ENCODE measurements at places on chromosomes 7 and 10. TPM values are rescaled to one million over a fixed set of nuclear protein-coding genes. Genes with fewer than 3 reads are reported as not detected.
A peak's percentile ranks its signal among the peaks of the same experiment; 100 is the strongest.

VIPR2 gene
- total RNA-seq, result 17.5 TPM

FOXP2 gene
- 2.1 TPM for total RNA-seq

ZNF804B gene
- not detected for total RNA-seq

ELOVL3 gene
- not detected for total RNA-seq

TUBAL3 gene
- total RNA-seq, result 0.36 TPM

THSD7A gene
- total RNA-seq, result 1.6 TPM

TMEM178B gene
- total RNA-seq, result 35.9 TPM

HOXA13 gene
- total RNA-seq, result not detected

GRCh38 chr7:105493923-105494315 lies 28.2 kb downstream of the PUS7 start:
- no peak for DNase-seq
- H3K4me3 ChIP-seq, result no peak overlapping the region
- no peak overlapping the region for H3K27ac ChIP-seq

- H3K27ac ChIP-seq, result no peak overlapping the region
- no peaks in the 10 kb centered on the region for H3K4me1 ChIP-seq
- H3K36me3 ChIP-seq, result no peaks in the 10 kb centered on the region
- no peak for DNase-seq
- no peak overlapping the region for H3K4me3 ChIP-seq
- no peaks in the 10 kb centered on the region for H3K27me3 ChIP-seq
These were observed 650.8 kb upstream of the CELF2 start for GRCh38 chr10:10366836-10367235.

DNA sequence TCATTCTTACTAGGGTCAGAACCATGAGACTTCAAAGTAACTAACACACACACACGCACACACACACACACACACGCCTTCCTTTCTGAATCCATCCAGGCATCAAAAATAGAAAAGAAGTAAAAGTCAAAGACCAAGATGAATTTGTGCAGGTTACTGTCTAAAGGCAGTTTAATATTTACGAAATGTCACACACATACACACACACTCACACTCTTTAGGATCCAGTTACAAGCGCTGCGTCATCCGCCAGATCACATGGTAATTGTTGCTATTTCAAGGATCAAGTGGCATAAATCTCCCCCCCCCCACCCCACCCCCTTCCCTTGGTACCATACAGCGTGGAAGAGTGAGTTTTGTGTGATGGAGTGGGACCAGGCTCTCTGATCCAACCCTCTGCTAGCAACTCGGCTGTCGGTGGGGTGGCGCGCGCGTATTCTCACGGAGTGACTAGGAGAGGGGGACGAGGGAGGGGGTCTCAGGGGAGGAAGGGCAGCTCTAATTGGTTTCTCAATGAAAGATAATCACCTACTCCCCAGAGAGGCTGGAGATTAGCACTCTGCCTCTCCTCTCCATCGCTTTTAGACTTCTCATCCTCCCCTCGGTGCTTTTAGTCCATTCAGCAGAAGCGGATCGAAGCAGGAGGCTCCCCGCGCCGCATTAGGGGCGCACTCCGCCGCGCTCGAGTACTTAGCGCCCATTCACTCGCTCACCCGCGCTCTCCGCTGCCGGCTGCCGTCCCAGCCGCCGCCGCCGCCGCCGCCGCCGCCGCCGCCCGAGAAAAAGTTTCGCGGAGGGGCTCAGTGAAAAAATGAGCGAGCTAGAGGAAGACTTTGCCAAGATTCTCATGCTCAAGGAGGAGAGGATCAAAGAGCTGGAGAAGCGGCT lies 83.5 kb upstream of the PRKG1 start:
- peak overlapping the region; percentile 80 for H3K4me3 ChIP-seq
- peaks cover 35% of the 10 kb centered on the region for H3K4me1 ChIP-seq
- peaks cover 29% of the 10 kb centered on the region for H3K27me3 ChIP-seq
- DNase-seq, result peak; percentile 54
- H3K36me3 ChIP-seq, result no peaks in the 10 kb centered on the region

- no peak overlapping the region for H3K4me3 ChIP-seq
- H3K27me3 ChIP-seq, result no peaks in the 10 kb centered on the region
- DNase-seq, result no peak
- H3K27ac ChIP-seq, result no peak overlapping the region
- H3K36me3 ChIP-seq, result no peaks in the 10 kb centered on the region
- peaks cover 18% of the 10 kb centered on the region for H3K4me1 ChIP-seq
These were observed 68.6 kb upstream of the EFCAB10 start for GRCh38 chr7:105649727-105650381.

DNA sequence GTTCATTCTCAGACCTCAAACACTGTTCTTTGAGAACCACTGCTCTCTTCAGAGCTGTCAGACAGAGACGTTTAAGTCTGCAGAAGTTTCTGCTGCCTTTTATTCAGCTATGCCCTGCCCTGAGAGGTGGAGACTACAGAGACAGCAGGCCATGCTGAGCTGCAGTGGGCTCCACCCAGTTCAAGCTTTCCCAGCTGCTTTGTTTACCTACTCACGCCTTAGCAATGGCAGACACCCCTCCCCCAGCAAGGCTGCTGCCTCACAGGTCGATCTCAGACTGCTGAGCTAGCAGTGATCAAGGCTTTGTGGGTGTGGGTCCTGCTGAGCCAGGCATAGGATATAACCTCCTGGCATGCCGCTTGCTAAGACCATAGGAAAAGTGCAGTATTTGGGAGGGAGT lies 80.5 kb upstream of the CYP2C9 start:
- no peak overlapping the region for H3K4me3 ChIP-seq
- H3K27ac ChIP-seq, result no peak overlapping the region
- H3K4me1 ChIP-seq, result no peaks in the 10 kb centered on the region

DNA sequence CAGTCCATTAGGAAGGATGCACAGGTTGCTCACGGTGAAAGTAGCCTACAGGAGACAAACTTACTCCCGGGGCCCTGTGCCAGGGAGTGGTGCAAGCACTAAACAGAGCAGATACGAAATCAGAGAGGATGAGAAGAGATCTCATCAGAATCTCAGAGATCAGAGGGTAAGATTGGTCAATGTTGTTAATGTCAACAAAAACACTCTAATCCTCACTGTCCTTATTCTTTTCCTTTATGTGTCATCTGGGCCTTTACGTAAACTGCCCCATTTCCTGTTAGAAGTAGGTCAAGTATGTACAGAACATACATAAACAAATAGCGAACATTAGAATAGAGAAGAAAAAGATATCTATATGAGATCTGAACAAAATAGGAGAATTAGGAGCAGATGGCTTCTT lies 163.1 kb downstream of the PPP1R17 start:
- no peak overlapping the region for H3K27ac ChIP-seq
- H3K4me1 ChIP-seq, result peaks cover 31% of the 10 kb centered on the region

DNA sequence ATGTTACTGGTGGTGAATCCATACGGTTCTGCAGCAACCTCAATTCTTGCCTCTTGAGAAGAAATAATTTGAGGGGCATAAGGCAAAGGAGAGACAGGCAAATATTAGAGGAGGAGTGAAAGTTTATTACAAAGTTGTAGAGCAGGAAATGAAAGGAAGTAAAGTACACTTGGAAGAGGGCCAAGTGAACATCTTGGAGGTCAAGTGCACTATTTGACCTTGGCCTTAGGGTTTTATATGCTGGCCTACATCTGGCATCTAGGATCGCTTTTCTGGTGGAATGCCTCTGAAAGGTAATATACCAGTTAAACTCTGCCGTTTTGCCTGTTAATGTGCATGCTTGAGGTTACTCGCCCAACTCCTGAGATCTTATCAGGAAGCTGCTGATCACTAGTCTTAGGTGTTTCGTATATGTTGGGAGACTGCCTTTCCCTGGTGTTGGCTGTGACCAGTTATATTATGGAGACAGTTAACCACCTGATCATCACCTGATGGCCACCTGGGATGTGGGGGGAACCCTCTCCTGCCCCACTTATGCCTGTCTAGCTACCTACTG lies 66.1 kb upstream of the CYP2C18 start:
- H3K4me1 ChIP-seq, result no peaks in the 10 kb centered on the region
- no peak overlapping the region for H3K4me3 ChIP-seq
- H3K27me3 ChIP-seq, result no peaks in the 10 kb centered on the region
- H3K36me3 ChIP-seq, result no peaks in the 10 kb centered on the region
- DNase-seq, result no peak

DNA sequence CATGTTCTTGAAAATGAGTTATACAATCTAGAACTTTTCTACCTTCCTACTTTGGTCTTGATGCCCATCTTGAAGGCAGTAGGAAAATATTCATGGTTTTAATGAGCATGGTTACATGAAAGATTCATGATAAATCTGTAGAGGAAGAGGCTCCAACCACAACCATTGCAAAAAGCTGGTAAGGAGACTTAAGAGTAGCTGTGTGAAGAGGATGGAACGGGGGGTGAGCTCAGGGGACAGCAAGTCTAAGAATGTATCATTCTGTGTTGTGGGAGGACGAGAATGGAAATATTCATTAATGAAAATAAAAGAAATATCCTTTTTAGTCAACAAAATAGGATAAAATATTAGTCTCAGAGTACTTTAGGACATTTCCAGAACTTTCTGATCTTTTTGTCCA lies 81.1 kb downstream of the BMPER start:
- no peaks in the 10 kb centered on the region for H3K27me3 ChIP-seq
- H3K4me3 ChIP-seq, result no peak overlapping the region
- H3K36me3 ChIP-seq, result no peaks in the 10 kb centered on the region
- H3K27ac ChIP-seq, result no peak overlapping the region
- no peak for DNase-seq
- H3K4me1 ChIP-seq, result no peaks in the 10 kb centered on the region

DNA sequence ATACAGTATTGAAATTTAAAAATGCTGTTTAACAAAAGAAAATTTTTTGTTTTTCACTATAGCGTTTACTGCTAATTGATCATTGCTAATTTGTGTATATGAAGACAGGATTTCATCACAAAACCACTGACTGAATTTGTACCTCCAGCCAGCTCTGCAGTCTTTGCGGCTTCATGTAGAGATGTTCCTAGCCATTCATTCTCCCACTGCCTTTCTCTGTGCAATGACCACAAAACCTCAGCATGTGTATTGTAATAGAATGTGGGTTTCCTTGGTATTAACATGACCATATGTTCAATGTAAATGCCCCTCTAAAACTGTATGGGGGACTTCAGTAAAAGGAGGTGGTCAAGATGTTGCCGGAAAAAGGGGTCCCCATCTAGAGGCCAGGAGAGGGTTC lies 81.1 kb upstream of the STEAP1B start:
- H3K27ac ChIP-seq, result no peak overlapping the region
- H3K36me3 ChIP-seq, result no peaks in the 10 kb centered on the region
- peaks cover 55% of the 10 kb centered on the region for H3K4me1 ChIP-seq
- no peaks in the 10 kb centered on the region for H3K27me3 ChIP-seq
- no peak for DNase-seq
- no peak overlapping the region for H3K4me3 ChIP-seq

GRCh38 chr10:122157451-122157850 lies 113.6 kb upstream of the BTBD16 start:
- peaks cover 66% of the 10 kb centered on the region for H3K4me1 ChIP-seq
- H3K27me3 ChIP-seq, result no peaks in the 10 kb centered on the region
- H3K36me3 ChIP-seq, result peaks cover 20% of the 10 kb centered on the region
- H3K4me3 ChIP-seq, result no peak overlapping the region

- H3K4me3 ChIP-seq, result no peak overlapping the region
- DNase-seq, result no peak
- H3K27ac ChIP-seq, result no peak overlapping the region
- peaks cover under 1% of the 10 kb centered on the region for H3K27me3 ChIP-seq
- H3K4me1 ChIP-seq, result no peaks in the 10 kb centered on the region
These were observed 216.9 kb upstream of the GLI3 start for GRCh38 chr7:42453931-42454361.

GRCh38 chr7:19114551-19114855 lies 2.9 kb downstream of the TWIST1 start:
- H3K4me1 ChIP-seq, result peaks cover 29% of the 10 kb centered on the region
- H3K27me3 ChIP-seq, result peaks cover 99% of the 10 kb centered on the region
- DNase-seq, result no peak
- H3K27ac ChIP-seq, result no peak overlapping the region

DNA sequence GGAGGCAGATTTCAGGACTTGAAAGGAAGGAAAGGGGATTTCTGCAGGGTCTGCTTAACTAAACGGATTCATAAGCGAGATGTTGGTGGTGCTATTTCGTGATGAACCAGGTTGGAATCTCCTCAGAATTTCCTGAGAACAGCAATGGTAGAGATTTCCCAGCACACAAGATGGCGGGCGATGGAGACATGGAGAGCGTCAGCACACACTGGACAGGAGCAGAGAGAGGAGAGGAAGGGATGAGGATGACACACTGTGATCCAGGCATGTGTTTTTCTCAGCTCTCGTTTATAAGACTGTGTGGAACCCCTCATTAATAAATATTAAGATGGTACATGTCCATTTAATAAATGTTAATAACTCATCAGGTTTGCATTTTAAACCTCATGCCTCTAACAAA lies 43.9 kb upstream of the LYZL1 start:
- DNase-seq, result no peak
- no peaks in the 10 kb centered on the region for H3K4me1 ChIP-seq
- H3K27ac ChIP-seq, result no peak overlapping the region

DNA sequence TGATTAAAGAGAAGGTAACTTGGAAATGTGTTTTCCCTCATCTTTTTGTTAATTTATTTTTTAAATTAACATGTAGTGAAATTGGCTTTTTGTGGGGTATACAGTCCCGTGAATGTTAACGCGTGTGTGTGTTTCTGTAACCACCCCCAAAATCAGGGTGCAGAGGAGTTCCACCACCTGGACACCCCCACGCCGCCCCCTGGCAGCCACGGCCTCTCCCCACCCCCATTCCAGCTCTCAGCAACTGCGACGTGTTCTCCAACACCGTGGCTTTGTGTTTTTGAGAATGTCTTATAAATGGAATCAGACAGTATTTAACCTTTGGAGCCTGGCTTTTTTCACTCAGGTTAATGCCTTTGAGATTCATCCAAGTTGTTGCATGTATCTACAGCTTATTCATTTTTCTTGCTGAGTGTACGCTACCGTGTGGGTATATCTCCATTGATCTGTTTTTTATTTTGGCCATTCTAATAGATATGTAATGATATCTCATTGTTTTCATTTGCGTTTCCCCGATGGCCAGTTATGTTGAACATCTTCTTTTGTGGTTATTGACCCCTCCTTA lies 218.8 kb downstream of the EBF3 start:
- DNase-seq, result no peak
- H3K36me3 ChIP-seq, result peaks cover 21% of the 10 kb centered on the region
- no peak overlapping the region for H3K27ac ChIP-seq

- peaks cover 48% of the 10 kb centered on the region for H3K36me3 ChIP-seq
- peaks cover 20% of the 10 kb centered on the region for H3K4me1 ChIP-seq
- H3K27ac ChIP-seq, result no peak overlapping the region
- no peak overlapping the region for H3K4me3 ChIP-seq
These were observed 9.5 kb upstream of the AP5Z1 start for GRCh38 chr7:4765776-4766490.

DNA sequence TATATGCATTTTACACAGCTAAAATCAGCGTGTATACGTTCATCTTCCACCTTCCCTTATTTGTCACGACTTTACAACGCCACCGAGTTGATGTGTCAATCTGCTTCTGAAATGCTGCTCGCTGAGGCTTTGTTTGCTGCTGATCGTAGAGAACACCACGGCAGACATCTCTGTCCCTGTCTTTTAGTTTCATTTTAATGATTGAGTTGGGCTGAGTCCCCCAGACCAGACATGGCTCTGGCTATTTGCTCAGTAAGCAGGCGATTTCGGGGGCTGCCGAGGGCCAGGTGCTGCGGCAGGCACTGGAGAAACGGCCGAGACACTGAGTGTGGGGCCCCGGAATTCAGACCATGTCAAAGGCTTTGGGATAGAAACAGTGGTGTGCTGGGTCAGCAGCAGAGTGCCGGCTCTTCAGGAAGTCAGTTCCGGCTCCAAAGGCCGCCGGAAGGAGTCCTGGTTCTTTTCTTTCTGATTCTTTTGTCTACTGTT lies 5.0 kb downstream of the LRRC27 start:
- peak overlapping the region; percentile 62 for H3K4me3 ChIP-seq
- H3K4me1 ChIP-seq, result peaks cover 28% of the 10 kb centered on the region
- no peak for DNase-seq

- H3K27me3 ChIP-seq, result no peaks in the 10 kb centered on the region
- H3K27ac ChIP-seq, result no peak overlapping the region
- peaks cover 14% of the 10 kb centered on the region for H3K4me1 ChIP-seq
- no peaks in the 10 kb centered on the region for H3K36me3 ChIP-seq
- DNase-seq, result no peak
- no peak overlapping the region for H3K4me3 ChIP-seq
These were observed 16.6 kb downstream of the WDFY4 start for GRCh38 chr10:48701139-48701901.
